ENCODE measurements at places on chromosomes 4 and X.

DNA sequence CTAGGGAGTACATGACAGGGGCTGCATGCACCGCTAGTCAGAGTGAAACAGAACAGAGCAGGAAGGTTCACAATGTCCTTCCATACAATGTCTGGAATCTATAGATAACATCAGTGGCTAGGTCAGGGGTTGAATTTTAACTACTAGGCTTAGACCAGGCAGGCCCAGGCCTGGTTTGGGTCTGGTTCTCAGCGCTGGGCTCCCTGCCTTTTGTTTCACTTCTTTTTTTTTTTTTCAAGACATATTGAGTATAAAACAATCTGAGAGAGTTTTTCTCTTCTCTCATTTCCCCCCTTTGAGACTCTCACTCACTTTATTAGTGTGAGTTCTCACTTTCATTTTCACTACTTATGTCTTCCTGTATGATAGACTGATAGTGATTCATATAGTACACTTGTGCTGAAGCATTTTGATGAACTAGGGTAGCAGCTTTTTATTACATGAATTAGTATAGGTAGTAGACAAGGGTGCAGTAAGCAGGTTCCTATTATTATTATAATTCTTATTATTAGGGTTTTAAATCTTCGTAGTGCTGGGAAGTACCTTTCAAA, 120.0 kb upstream of the ZDHHC15 start:
- no peak for DNase-seq

GRCh38 chrX:56726605-56727004, 2.4 kb upstream of the NBDY start:
- peak; percentile 42 for DNase-seq

- DNase-seq: peak; percentile 73
Observed at GRCh38 chrX:102627640-102628039, 23.6 kb upstream of the GPRASP1 start.

DNA sequence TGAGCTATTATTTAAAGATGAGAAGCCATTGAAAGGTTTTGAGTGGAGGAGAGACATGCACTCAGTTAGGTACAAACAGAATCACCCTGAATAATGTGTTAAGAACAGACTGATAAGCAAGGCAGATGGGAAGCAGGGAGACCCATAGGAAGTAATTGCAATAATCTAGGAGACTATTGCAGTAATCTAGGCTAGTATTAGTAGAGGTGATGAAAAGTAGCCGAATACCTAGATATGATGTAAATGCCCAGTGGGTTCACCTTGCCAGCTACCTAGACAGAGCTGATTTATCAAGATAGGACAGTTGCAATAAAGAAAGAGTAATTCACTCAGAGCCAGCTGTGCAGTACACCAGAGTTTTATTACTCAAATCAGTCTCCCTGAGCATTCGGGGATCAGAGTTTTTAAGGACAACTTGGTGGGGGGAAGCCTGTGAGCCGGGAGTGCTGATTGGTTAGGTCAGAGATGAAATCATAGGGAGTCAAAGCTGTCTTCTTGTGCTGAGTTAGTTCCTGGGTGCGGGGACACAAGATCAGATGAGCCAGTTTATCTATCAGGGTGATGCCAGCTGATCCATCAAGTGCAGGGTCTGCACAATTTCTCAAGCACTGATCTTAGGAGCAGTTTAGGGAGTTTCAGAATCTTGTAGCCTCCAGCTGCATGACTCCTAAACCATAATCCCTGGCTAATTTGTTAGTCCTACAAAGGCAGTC, 427.5 kb downstream of the RPA4 start:
- no peak for DNase-seq

GRCh38 chr4:180810581-180810980, 1432.6 kb upstream of the TENM3 start:
- DNase-seq: no peak

DNA sequence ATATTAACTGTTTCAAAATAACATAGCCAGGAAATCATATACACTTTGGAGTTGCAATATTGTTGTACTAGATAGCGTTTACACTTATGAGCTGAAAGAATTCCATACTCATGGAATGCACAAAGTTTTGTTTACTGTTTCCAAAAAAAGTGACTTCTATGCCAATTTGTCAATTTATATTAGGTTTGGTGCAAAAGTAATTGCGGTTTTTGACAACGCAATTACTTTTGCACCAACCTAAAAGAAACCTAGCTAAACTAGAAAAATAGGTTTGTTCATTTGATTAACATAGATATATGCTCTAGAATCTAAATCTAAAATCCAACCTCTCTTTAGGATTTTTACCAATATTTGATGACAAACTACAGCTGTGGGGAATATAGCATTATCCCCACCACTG, 15.2 kb downstream of the RXFP1 start:
- no peak for DNase-seq

DNA sequence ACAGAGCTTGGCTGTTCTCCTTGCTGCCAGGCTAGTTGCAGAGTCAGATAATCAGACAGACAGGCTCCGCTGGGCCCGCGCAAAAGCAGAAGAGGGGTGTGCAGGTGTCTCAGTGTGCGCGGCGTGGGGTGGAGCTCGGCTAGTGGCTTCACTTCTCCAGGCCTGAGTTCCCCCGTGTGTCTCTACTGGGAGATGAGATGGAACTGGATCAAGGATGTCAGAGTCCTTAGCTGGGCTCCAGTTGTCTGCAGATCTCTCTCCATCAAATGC, 21.1 kb downstream of the HTRA3 start:
- DNase-seq: no peak

DNA sequence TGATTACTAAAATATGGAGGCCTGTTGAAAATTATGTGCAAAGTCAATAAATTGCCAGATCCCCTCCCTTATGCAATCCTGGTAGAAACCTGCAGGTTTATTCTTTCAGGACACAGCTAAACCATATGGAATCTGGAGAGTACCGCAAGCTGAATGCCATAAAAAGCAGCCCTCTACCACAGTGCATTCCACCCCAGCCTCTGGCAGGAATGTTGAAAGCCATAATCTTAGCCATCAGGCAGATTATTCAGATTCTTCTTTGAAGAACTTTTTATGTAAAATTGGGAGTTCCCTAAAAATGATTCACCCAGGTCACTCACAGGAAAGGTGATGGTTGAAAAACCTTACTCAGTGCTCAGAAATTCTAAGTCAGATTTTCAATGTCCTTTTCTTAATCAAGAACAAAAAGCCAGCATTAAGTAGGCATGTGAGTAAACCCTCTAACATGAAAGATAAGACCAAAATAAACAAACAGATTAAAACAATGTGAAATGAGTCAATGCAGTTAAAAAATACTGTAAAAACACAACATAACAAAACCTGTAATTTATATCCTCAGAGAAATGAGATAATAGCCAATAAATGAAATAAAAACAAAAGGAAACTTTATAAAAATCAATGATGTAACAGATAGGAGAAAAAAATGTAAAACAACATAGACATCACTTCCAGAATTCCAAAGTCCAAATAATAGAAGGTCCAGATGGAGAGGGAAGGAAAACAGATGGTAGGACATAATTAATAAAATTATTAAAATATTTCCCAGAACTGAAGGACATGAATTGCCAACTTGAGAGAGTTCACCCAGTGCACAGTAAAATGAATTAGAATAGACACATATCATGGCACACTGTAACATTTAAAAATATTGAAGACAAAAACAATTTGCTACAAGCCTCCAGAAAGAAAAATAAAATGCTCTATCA, 226.9 kb downstream of the FSTL5 start:
- DNase-seq: no peak

DNA sequence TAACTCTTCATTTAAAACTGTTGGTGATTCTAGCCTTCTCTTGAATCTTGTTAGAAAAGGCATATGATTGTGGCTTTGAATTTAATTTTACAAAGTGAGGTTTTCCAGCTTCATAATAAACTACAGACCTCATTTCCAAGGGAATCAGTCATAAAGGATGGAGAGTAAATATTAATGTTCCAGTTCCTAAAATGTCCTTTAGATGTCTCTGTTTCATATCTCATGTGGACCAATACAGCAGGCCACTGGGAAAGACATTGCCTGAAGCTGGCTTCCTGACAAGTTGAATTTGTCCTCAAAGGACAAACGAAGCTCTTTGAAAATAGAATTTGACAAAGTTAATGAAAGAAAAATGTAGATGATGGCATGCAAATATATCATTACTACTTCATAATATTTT, 125.4 kb downstream of the ZNF330 start:
- peak; percentile 54 for DNase-seq

- DNase-seq: no peak
Observed at GRCh38 chr4:57424232-57424897, 314.2 kb upstream of the IGFBP7 start.

DNA sequence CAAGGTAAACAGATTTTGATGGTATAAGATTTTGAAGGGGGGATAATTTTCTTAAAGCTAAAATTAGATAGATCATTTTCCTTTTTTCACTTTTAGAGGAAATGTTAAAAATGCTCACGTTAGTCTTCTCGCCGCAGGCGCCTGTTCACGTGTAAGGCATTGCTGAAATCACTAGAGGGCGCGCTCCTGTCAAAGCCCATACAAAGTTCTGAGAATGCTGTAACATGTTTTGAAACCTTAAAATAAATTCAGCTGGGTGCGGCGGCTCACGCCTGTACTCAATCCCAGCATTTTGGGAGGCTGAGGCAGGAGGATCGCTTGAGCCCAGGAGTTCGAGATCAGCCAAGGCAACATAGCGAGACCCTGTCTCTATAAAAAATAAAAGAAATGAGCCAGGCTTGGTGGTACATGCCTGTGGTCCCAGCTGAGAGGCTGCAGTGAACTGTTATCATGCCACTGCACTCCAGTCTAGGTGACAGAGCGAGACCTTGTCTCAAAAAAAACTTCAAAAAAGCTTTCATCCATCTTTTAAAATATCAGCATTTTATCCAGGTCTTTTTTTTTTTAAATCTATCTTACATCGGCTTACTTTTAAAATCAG, 138.0 kb downstream of the RBMX2 start:
- peak; percentile 51 for DNase-seq

DNA sequence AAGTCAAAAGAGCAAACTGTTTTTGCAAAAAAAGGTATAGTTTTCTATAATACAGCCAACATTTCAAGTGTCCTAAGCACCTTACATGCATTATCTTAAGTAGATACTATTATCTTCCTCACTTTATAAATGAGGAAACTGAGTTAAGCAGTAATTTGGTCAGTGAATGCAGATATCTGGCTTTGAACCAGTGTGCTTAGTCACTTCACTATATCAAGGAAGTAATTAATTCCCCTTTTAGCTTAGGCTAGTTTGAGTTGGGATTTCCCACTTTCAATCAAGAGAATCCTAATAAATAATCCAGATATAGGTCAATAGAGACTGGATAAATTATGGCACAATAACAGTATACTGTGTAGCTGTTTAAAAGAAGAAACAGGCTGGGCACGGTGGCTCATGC, 14.8 kb downstream of the SPINK2 start:
- peak; percentile 34 for DNase-seq

DNA sequence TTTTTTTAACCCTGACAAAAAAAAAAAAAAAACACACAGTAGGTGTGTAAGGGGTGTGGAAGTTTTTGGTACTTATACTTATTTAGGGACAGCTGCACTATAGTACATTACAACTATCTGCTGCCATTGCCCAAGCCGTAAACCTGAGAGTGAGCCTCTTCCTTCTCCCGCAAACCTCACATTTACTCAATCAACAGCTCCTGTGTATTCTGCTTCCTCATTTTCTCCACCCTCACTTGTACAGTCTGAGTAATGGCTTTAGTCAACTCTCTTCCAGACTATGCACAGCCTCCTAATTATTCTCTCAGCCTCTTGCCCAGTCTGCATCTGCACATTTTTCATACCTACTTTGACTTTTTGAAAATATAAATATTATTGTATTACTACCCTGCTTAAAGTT, 362.0 kb downstream of the ADAM29 start:
- no peak for DNase-seq

- DNase-seq: no peak
Observed at GRCh38 chrX:104130808-104131207, 18.5 kb downstream of the ZCCHC18 start.

DNA sequence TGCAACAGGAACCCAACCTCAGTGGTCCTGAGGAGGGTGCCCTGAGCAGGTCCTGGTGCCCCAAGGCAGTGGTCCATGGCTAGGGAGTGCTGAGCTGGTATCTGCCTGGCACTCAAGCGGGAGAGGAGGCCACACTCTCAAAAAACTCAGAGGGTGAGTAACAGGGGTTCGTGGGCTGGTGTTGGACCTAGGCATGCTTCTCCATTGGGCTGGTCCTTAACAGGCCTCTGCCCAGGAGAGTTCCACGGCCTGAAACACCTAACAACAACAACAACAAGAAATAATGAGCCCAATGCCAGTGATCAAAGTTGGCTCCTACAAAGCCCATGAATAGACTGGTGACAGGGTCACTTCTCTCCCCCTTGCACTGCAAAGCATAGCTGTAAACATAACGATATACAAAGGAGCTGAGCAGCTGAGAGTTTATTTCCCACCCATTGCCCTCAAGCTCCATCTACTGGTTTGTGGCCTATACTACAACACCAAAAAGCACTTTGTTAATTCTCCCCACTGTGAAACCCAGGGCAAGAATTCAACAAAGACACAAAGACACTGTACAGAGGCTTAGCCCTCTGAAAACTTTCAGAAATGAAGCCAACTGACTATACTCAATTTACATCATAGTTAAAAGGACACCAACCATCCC, 736.1 kb upstream of the ADGRL3 start:
- no peak for DNase-seq

DNA sequence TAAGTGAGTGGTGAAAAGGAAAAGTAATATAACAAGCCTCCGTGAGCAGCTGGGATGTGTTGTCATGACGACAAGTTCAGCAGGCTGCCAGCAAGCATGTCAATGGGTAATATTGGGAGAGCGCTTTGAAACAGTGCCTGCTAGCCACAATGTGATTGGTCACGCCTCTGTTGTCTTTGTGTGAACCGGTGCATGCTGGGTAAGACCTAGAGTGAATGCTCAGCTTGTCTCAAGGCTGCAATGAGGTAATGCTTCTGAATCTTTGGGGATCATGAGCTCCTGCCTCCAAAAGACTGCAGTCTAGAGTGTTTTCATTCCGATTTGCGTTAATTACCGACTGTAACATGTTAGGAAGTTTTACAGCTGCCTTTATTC, 54.9 kb downstream of the STOX2 start:
- no peak for DNase-seq

DNA sequence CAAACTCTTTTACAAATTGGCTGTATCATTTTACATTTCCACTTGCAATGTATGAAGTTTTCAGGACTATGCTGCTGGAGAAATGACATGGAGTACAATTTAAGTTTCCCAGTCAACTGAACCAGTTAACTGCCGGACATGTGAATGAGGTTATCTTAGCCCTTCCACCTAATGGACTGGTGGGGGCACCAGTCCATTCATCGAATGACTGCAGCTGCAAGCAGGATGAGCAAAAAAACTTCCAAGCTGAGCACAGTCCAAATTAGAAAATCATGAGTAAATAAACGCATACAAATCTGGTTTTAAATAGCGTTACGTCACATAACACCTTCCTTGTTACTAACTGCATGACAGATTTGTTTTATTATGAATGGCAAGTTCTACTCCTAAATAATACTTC, 1131.5 kb downstream of the PCDH18 start:
- DNase-seq: no peak

DNA sequence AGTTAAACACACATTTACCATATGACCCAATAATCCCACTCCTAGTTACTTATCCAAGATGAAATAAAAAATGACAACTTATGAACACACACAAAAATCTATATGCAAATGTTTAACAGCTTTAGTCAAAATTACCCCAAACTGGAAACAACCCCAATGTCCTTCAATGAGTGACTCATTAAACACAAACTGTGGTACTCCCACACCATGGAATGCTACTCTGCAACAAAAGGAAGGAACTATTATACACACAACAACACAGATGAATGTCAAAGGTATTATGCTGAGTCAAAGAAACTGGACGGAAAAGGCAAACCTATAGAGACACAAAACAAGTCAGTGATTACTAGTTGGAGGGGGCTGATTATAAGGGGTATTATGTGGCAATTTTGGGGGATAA, 40.5 kb downstream of the MED14 start:
- no peak for DNase-seq

- DNase-seq: no peak
Observed at GRCh38 chr4:141021397-141022110, 111.7 kb downstream of the RNF150 start.

Data from inflammatory macrophage (primary cell).